Activated CD4-positive, CD25-positive, alpha-beta regulatory T cell (primary cell): ENCODE measurements at places on chromosomes 5 and 9.
A peak's percentile ranks its signal among the peaks of the same experiment; 100 is the strongest.

DNA sequence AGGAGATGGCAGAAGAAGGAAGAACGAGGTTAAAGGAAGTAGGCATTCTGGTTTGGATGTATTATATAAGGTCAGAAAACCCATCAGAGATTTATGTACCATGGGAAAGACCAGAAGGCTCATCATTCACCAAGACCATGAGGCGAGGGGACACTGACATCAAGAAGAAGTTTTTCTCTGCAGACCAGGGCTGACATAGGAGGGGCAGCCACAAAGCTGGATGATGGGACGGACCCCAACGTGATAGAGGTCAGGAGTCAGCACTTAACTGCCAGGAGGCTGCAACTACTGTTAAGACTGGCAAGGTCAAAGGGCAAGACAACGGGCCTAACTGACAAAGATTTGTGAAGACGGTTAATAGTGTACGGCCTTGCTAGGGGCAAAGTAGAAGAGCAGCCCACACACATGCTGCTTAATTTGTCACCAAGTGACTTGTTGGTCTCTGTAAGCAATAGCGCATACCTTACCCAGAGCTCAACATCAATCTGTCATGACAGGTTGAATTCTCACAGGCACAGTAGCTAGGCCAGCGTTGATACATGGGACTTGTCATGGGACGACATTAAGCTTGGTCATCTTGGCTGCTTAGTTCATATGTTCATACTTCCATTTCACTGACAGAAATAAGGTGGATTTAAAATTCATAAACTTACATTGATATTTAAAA lies 579.7 kb upstream of the CDH10 start:
- DNase-seq = no peak

- no peak for DNase-seq
These were observed 18.8 kb upstream of the CER1 start for GRCh38 chr9:14741369-14741768.

- no peak for DNase-seq
These were observed 699.3 kb upstream of the WWC1 start for GRCh38 chr5:167592114-167592513.

- no peak for DNase-seq
These were observed 32.4 kb upstream of the CKS2 start for GRCh38 chr9:89278551-89278950.

- no peak for DNase-seq
These were observed 11.0 kb upstream of the HAPLN1 start for GRCh38 chr5:83731638-83732037.

- DNase-seq = peak; percentile 31
These were observed 81.3 kb downstream of the STK10 start for GRCh38 chr5:172106511-172107356.

- no peak for DNase-seq
These were observed 106.4 kb downstream of the ERCC6L2 start for GRCh38 chr9:95981761-95982390.

GRCh38 chr5:89399548-89399947 lies 516.6 kb upstream of the MEF2C start:
- no peak for DNase-seq

DNA sequence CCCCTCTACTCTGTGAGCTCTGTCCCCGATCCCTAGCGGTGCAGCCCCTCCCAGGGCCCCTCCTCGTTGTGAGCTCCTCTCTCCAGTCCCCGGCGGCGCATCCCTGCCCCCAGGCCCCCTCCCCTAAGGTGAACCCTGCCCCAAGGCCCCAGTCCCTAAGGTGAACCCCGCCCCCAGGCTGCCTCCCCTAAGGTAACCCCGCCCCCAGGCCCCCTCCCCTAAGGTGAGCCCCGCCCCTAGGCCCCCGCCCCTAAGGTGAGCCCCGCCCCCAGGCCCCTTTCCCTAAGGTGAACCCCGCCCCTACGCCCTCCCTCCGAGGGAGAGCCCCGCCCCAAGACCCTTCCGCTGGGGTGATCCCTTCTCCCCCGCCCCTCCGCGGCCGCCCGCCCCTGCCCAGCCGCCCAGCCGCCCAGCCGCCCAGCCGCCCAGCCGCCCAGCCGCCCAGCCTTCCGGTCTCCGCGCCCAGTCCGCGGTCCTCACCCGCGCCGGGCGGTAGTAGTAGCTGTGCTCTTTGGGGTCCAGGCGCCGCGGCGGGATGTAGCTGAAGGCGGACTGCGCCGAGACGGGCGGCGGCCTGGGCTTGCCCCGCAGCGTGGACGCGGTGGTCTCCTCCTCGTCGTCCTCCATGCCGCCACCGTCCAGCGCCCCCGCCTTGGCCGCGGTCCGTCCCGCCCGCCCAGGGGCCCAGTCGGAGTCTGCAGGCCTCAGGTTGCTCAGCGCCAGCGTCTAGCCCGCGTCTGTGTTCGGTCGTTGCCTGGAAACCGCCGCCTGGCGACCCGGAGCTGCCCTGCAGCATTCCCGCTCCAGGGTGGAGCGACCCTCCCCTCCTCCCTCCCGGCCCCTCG lies at the start of gene CFAP90:
Gene CFAP90 (minus strand): TSS at position 739 of the 845 bp plus-strand sequence. CDS start 112 bp downstream, at position 627.
- no peak for DNase-seq

DNA sequence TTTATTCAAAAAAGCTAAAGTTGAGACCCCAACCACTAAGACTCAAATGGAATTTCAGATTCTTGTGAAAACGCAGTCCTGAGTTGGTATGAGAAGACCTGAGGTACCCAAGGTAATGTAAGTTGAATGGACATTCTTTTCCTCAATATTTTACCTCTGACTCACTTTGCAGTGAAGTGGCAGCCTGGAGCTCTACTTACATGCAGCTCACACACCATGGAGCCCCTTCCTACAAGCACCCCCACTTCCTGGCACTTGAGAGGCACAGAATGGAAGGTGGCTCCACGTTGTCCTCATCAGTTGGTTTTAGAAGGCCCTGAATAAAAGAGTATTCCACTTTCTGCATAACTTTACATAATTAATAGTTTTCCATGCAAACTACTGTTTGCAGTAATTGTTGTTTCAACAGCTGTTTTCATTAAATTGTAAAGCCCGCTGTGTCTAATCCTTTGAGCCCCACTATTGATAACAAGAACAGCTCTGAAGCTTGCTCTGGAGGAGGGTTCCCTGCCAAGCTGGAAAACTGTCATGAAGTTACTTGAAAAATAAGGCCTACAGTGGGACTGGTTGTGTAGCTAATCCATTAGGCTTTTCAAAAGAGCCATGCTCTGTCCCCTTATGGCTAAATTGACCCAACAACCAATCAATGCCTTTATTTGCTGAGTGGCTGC lies 102.2 kb upstream of the SPATA31D4 start:
- DNase-seq = no peak

DNA sequence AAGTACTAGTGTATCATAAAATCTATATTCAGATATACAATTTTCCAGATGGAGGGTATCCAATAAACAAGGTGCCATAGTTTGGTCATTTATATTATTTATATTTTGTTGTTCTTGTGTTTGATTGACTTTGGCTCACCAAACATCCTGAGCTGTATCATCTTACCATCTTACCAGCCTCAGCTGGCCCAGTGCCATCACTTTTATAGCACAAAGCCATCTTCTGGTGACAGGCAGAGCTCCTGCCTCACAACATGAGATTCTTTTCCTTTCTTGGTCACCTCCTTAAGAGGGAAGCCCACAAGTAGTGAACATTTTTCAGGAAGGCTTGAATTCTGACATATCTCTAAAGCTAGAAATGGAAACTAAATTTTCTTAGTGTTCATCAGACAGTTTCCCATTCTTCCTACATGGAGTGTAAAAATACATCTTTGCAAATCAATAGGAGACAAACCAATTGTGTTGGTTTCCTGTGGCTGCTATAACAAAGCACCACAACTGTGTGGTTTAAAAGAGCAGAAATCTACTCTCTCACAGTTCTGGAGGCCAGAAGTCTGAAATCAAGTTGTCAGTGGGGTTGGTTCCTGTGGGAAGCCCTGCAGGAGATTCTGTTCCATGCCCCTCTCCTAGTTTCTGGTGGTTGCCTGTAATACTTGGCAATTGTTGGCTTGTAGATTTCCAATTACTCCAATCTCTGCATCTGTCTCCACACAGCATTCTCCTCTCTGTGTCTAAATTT lies 341.8 kb downstream of the MAN2A1 start:
- no peak for DNase-seq

DNA sequence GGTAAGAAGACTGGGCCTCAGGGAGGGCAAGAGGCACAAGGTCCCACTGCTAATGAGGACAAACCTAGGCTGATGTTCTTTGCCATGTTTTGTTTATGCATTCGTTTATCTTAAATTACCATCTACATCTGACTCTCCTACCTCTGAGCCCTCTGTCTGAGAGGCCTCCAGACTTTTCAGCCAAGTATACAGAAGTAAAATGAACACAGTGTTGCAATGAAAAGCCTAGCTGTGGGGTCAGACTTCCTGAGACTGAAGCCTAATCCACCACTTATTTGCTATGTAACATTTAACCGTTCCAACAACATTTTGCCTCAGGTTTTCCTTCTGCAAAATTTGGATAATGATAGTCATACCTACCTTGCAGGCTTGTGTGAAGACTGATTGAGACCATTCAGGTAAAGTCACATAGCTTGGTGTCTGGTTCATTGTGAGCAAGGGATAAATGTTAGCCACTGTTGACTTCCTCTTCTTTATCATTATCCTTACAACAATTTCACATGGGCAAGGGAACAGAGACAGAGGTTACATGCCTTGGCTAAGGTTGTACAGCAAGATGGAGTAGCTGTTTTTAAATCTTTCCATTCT lies 374.9 kb upstream of the CLINT1 start:
- DNase-seq = no peak

- peak; percentile 54 for DNase-seq
These were observed 18.0 kb downstream of the MGAT1 start for GRCh38 chr5:180784497-180785097.

GRCh38 chr9:132513416-132513815 lies 69.0 kb upstream of the BARHL1 start:
- DNase-seq = no peak

- no peak for DNase-seq
These were observed 152.2 kb downstream of the PAX5 start for GRCh38 chr9:36881743-36882441.

GRCh38 chr5:78781611-78782286 lies 133.2 kb upstream of the LHFPL2 start:
- DNase-seq = no peak

DNA sequence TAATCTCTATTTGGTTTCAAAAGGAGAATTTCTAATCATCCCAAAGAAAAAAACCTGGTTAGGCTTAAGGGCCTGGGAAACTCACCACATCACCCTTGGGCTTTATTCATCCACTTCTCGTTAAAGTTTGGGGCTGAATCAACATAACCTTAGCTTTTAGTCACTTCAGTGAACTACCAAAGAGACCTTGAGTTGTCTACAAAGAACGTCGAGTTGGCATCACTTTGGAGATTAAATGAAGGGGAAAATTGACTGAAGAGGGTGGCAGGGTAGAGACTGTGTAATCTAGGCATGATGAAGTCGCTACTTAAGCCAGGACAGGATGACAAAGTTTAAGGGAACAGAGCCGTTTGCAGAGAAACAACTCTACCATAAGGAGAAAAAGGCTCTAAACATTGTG lies 341.4 kb downstream of the RAB3C start:
- no peak for DNase-seq

DNA sequence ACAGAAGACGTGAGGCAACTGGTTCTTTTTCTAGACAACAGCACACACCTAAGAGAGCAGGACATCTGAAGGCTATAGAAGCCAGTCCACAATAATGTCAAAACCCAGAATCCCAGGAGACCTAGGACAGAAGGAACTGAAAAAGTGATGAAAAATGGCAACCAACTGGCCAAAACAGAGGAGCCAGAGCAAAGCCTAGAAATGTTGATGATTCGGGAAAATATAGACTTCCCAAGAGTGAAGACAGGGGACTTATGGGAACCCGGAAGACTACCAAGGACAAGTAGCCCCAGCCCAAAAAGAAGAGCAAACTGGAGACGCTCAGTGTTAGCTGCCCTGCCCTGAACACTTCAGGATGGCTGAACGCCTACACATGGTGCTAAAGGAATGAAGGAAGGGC lies 43.4 kb upstream of the ZNF366 start:
- no peak for DNase-seq

DNA sequence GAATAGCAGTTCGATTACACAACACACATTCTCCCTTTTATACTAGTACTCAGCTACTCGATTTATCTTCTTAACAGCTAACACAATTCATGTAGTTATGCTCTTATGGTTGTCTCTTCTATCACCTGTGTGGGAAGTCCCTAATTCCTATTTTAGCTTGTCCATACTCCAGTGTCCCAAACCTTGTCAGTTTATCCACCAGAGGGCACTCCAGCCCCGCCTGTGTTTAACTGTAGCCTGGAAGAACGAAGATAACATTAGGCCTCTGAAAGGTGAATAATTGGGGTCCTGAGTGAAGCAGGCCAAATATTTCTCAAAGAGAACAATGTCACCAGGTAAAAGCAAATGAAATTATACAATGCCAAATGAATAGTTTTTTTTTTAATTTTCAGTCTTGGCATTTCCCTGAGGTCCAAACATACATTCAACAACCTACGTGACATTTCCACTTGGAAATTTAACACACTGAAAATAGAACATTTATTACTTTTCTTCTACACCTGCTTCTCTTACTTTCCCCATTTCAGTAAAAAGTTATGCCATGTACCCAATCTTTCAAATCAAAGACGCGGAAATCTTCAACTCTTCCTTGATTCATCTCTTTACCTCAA lies 560.7 kb downstream of the HTR1A start:
- no peak for DNase-seq

- no peak for DNase-seq
These were observed 138.5 kb downstream of the SLIT3 start for GRCh38 chr5:169162407-169162806.

DNA sequence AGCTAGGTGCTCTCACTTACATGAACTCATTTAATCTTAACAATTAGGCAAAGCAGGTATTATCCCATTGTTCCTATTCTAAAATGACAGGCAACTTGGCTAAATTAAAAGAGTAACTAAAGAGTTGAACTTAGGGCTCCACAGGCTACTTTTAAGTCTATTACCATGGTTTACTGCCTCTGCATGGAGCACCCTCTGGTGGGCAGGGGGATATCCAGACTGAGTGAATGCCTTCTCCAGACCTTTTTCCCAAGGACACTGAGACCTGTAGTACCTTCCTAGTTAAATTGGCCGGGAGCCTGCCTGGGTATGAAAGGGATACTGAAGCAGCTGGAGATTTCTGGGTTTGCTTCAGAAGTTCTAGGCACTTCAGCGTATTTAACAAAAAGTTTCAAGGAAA lies 238.1 kb downstream of the ELAVL2 start:
- no peak for DNase-seq

DNA sequence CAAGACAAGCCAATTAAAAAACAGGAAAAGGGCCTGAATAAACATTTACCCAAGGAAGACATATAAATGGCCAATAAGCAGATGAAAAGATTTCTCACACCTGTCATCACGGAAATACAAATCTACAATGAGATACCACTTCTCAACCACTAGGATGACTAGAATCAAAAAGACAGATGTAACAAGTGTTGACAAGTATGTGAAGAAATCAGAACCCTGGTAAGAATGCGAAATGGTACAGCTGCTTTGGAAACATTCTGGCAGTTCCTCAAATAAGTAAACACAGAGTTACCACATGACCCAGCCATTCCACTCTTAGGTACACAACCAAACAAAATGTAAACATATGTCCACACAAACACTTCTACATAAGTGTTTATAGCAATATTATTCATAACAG lies 32.5 kb downstream of the LEAP2 start:
- DNase-seq = no peak

GRCh38 chr5:158309088-158309807 lies 450.3 kb upstream of the CLINT1 start:
- no peak for DNase-seq

- DNase-seq = no peak
These were observed 528.6 kb upstream of the PTPRD start for GRCh38 chr9:11141357-11141756.
